ENCODE measurements at places on chromosomes 1 and 21.

GRCh38 chr1:6497215-6497866 is 5.9 kb upstream of the PLEKHG5 start:
- DNase-seq, result no peak

DNA sequence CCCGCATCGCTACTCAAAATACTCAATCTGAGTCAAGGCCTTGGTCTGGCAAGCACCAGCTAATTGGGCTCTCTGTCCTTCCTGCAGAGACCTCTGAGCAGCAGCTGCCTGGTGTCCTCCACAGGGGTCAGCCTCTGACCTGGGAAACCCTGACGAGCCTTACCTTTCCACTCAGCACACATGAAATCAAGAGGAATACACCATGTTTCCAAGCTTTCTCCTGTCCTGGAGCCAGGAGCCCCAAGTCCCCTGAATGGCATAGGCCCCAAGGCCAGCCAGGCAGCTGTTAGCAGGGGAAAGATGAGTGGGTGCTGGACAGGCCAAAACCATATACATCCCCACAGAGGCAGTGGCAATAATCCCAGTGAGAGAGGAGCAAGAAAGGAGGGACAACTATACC is 27.2 kb upstream of the TSPEAR start:
- no peak for DNase-seq

- DNase-seq, result no peak
Measured at GRCh38 chr1:38235705-38236104, 189.1 kb upstream of the POU3F1 start.

DNA sequence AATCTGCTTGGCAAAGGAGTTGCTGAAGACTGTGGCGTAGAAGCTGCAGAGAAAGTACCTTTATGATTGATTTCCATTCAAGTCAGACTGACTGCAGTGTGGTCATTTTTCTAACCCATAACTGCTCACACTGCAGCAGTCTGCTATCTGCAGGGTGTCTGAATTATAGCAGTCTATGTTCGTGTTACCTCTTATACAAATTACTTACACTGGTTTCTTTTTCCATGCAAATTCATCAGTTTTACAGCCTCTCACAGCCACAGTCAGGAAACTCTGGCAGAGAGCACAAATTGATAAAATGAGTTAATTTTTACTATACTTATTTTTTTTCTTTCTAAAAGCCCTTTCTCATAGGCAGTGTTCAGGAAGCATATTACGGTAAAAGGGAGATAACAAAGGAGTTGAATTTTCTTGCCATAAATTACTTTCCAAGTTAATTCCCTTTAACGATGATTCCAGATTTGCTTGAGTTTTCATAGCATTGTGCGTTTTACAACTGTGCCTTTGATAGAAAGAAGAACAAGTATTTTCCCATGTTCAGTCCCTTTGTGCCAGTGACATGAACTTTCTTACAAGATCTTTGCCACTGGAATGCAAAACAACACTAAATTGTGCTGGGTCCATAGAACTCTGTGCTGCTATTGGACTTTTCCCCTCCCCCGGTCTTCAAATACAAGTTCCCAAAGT is 261.5 kb downstream of the NFIA start:
- DNase-seq, result no peak

GRCh38 chr1:158285756-158286241 is 3.9 kb upstream of the CD1C start:
- DNase-seq, result no peak

GRCh38 chr1:151847867-151848596 is 5.5 kb downstream of the THEM5 start:
- no peak for DNase-seq

DNA sequence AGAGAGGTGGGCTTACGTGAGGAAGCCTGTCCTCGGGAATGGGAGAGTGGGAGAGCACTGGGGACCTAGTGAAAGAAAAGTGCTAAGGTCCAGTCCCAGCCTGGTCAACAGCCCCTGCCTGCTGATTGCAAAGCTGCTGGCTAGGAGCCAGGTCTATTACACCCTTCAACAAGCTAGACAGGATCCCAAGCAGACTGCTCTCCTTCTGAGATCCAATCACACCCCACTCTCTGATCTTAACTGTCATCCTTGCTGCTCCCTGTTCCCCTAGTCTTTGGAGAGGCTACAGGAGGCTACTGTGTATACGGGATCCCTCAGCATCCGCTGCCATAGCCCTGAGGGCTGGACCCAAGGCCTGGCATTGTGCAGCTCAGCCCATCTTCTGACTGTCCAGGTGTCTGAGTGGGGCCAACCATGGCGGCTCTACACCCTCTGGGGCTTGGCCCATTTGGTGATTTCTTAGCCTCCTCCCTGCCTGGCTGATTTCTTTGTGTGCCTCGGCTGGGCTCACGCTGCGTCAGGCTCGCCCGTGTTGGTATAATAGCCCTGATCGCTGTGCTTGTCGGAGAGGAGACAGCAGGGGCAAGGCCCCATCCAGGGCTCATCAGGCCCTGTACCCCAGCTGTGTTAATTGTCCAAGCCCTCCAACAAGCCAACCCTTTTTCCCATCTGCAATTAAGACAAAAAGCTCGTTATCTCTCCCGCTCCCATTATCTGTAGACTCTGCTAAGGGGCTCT is 43.9 kb downstream of the NAV1 start:
- DNase-seq, result no peak

DNA sequence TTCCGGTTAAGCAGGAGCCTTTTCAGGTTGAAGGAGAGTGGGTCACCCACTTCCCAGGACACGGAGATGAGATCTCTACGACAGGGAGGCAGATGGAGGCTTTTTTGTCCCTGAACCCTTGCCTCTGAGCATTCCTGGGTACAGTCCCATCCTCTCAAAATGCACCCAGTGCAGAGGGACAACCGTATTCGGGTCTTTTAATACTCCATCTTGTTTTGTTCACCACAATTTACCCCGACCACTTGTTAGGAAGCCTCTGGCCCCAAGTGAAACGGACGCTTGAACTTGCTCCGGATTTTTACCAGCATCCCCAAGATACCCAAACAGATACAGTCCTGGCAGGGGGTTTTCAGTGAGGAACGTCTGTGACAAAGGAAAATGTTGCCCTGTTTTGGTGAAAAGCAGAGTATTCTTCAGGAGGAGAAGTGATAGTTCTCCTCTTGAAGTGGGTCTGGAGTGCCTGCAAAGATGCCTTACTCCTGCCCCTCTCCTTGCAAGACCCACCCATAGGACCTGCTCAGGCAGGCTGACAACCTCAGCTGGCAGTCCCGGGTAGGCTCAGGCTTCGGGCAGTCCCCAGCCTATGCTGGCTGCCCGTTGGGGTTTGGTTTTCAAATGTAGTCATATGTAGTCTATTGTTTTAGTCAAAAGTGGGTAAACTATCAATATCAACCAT is 669 bp upstream of the ARL8A start:
- no peak for DNase-seq

DNA sequence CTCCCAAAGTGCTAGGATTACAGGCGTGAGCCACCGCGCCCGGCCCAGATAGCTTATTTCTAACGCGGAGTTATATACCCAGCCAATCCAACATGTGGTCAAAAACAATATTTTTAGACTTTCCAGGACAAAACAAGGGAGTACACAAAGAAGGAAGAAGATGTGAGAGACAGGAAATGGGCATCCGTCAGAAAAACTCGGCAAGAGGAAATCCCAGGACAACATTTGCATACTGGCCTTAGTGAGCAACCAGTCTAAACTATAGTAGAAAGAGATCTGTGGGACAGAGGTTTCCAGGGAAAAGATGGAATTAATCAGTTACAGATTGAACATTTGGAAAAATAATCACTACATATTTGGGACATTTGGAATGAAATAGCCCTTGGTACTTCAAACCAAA is 11.4 kb downstream of the ARMH1 start:
- no peak for DNase-seq

DNA sequence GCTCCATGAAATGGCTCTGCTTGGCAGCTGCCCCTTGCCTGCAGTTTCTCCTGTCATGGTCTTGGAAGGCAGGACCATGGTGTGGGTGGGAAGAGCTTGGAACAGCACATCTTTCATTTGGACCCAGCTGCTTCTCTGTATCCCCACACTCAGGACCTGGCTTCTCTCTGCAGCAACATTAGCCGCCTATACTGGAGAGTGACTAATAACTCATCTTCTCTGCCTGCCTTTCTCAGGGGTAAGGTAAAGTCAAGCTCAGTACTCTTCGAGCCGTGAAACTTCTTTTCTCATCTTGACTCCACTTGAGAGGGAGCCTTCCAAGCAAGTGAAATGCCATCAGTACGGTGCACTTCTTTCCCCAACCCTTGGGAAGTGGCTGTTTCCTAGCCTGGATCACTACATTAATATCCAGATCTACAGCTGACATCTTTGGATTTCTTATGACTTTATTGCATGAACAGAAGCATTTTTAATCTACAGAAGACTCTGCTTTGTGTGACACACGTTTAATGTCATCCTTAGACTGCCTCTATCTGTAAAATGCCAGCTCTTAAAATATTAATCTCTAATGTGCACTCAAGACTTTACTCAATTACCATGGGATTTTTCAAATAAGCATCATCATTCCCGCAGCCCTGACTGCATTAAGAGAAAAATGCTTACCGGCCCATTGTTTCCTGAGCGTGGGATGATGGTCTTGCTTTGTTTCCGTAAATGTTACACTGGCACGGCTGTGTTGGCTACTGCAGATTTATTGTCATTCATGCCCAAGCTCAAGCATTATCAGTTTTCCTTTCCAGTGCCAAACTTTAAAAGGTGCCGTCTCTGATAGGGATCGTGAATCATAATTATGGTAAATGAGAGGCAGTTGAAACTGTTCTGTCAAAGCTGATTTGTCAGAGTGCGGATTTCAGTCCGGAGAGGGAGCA is 242.9 kb downstream of the HHAT start:
- DNase-seq, result no peak

GRCh38 chr1:84402060-84402459 is 3.8 kb downstream of the DNASE2B start:
- no peak for DNase-seq

DNA sequence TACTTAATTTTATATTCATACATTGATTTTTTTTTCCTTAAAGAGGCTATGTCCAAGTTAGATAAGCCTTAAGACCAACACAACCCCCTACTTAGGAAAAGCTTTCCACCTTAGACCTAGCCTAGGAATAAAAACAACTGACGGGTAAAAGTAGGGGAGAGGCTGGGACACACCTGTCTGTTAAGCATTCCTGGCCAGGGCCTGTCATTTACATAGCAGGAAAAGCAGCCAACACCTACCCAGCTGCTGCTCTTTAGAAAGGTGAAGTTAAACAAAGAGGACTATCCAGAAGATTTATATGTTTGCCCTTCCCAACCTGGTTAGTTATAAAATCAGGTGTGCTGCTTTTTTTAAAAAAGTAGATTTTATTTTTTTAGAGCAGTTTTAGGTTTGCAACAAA is 29.1 kb upstream of the SAMD13 start:
- no peak for DNase-seq

DNA sequence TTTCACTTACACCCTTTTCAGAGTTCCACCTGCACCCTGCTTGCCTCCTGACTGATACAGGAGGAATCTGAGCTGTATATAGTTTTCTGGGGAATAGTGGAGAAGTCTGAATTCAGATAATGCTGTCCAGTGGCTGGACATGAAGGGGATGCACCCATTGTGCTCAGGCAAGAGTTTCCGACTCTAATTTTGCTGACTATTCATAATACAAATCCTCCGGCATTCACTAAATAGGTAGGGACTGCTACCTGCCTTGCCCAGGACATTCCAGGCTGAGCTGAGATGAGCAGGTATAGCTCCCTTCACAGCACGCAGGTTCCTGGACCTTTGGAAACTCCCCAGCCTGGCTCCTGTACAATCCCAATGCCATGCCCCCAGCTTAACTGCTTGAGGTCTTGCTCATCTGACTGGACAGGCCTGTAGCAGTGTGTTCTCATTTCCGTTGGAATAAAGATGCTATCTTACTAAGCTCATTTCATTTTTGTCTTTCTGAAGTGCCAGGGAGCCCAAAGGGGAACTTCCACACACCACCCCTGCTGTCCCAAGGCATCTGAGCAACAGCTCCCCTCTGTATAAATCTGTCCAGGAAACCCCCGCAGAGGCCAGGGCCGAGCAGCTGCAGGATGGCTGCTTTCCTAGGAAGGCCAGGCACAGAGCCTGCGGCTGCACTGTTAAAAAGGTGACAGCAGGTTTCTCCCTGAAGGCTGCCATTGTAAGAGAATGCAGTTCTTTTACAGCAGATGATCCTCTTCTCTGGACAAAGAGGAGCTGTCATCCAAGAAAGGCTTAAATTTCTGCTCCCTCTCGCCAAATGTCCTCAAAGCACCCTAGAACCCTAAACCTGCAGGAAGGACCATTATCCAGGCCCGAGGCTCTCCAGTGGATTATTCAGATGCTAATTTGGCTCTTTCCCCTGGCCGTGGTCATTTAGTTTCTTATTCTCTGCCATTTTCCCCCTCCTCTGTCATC is 21.7 kb upstream of the VASH2 start:
- no peak for DNase-seq

DNA sequence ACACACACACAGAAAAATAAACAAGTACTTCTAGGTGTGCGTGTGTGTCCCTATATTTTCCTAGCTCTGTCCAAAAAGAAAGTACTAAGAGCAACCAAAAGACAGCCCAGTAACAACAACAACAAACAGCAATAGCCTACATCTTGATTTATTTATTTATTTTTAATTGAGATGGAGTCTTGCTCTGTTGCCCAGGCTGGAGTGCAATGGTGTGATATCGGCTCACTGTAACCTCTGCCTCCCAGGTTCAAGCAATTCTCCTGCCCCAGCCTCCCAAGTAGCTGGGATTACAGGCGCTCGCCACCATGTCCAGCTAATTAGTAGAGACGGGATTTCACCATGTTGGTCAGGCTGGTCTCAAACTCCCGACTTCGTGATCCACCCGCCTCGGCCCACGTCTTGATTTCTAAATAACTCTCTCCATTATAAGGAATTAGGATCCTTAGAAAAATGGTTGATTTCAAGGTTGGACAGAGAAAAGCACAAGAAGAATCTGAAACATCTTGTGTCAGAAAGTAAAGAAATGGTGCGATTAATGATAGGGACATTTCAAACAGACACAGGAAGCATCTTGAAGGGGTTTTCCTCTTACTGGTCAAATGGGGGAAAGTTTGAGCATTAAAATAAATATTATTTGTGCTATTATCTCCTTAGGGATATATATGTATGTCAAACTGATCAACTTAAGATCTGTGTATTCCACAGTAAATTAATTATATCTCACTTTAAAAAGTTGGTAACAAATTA is 59.4 kb downstream of the ARID4B start:
- no peak for DNase-seq

Data from stimulated activated CD8-positive, alpha-beta memory T cell treated with anti-CD3 and anti-CD28 coated beads, Interleukin-2, amount 100 ng/mL, for 1 hour (primary cell).